ENCODE measurements at places on chromosomes 2 and 18.

- DNase-seq, result no peak
Observed at GRCh38 chr2:48753228-48753627, 2.3 kb downstream of the LHCGR start.

GRCh38 chr2:109226622-109227021, 97.6 kb downstream of the SH3RF3 start:
- DNase-seq, result no peak

DNA sequence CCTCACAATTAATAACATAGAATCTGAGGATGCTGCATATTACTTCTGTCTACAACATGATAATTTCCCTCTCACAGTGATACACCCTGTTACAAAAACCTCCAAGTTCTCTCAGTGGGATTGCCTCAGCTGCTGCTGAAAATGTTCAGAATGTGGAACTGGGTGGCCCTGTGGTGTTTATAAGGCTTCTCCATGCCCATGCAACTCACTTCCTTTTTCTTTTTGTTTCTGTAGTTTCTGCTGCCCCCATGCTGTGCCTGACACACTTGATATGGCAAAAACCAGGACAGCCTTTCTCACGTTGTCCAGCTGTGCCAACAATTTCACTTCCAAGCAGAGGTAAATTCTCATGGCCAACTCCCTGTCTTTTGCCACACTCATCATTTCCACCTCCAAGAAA, 206.2 kb downstream of the RPIA start:
- DNase-seq, result peak; percentile 61

GRCh38 chr18:2657788-2658458, 2.4 kb downstream of the SMCHD1 start:
- DNase-seq, result peak; percentile 51

- DNase-seq, result no peak
Observed at GRCh38 chr2:38892819-38893218, 3.1 kb downstream of the ARHGEF33 start.

- no peak for DNase-seq
Observed at GRCh38 chr2:161164161-161164560, 3.9 kb downstream of the TANK start.

GRCh38 chr2:10810202-10811161, 2.1 kb downstream of the PDIA6 start:
- no peak for DNase-seq

GRCh38 chr18:76557026-76557575, 62.1 kb upstream of the ZNF516 start:
- no peak for DNase-seq

GRCh38 chr18:76668546-76668945, 153.8 kb upstream of the ZNF236 start:
- no peak for DNase-seq

DNA sequence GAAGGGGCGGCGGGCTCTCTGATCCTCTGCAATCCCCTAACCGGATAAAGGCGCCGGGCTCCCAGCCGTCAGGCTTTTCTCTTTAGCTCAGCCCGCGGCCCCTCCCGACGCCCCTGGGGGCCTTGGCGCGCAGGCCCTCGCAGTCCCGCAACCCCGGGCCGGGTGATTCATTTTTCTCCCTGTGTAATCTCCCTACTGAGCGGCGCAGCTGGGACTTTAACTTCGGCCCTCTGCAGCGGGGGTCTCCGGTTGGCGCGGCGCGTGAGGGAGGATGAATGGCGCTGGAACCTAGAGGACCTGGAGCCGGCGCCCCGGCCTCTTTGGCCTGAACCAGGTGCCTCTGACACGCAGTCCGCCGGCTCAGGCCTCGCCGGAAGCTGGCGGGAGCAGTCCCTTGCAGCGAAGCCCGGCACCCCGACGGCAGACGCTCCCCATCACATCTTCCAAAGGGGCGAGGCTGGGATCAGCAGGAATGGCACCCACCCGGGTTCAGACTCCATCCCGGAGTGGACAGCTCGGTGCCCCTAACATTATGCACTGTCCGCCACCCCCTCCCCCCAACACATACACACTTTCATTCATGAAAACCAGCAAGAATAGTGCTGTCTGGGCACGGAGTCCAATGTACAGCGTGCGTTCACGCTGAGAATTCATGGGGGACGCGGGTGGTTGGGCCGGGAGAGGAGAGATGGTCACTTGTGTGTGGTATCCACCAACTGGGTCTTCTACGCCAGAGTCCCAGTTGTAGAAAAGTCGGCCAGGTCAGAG, 1.2 kb downstream of the CNGA3 start:
- DNase-seq, result no peak

DNA sequence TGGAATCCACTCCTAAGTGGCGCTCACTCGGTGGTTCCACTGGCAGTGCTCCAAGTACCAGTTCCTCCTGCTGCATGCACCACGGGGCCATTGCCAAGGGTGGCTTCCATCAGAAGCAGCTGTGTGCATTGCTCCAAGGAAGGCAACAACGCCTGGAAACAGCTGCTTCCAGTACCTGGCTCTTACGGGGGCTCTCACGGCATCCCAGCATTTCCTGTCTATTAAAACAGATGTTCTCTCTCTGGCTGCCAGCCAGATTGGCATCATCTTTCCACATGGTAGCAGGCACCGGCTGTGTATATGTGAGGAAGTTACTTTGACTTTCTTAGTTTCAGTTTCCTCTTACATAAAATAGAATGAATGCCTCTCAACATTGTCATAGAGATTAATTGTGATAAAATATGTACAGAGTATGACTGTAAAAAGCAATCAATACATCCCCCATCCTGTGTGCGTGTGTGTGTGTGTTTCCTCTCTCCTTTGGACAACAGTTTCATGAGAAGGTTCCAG, 84.9 kb downstream of the CMPK2 start:
- DNase-seq, result peak; percentile 84

DNA sequence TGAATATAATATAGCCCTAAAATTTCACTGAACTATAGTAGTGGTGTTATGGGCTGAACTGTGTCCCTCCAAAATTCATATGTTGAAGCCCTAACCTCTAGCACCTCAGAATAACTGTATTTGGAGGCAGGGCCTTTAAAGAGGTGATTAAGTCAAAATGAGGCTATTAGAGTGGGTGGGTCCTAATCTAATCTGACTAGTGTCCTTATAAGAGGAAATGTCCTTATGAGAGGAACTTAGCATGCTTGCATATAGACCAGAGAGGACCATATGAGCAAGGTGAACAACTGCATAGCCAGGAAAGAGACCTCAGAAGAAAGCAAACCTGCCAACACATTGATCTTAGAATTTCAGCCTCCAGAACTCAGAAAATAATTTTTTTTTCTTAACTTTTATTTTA, 238.4 kb downstream of the ZEB2 start:
- DNase-seq, result no peak

DNA sequence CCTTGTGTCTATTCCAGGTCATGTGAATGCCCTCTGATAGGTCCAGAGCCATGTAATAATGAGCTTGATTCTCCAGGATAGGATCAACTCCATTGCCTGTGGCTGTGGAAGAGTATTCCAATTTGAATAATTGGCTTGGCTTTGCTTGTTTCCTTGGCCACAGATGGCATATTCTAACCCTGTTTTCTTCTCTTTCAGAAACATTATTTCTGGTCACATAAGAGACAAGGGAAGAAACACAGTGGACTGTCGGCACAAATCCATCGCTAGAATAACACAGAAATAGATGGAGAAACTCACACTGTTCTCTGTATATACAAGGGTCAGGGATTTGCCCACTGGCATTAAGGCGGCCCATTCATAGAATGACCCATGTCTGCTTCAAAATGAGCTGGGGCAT, 278.4 kb upstream of the CCDC68 start:
- no peak for DNase-seq

- DNase-seq, result no peak
Observed at GRCh38 chr2:8509621-8510020, 172.2 kb upstream of the ID2 start.

- DNase-seq, result no peak
Observed at GRCh38 chr2:68710756-68711155, 23.9 kb upstream of the ARHGAP25 start.

DNA sequence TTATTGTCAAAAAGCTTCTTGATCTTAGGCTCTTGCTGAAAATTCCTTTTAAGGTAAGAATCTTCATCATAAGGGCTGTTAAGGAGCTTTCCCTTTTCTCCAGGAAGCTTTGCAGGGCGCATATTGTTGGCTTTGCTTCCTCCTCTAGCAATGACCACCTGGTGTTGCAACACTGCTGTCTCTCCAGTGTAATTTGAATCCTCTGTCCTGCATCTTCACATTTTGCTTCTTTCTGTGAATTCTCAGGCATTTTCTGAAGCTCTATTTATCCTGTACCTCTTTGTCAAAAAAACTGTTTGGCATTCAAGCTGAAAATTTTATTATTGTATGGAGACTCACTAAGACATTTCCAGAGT, 533.1 kb upstream of the CHAC2 start:
- peak; percentile 8 for DNase-seq

DNA sequence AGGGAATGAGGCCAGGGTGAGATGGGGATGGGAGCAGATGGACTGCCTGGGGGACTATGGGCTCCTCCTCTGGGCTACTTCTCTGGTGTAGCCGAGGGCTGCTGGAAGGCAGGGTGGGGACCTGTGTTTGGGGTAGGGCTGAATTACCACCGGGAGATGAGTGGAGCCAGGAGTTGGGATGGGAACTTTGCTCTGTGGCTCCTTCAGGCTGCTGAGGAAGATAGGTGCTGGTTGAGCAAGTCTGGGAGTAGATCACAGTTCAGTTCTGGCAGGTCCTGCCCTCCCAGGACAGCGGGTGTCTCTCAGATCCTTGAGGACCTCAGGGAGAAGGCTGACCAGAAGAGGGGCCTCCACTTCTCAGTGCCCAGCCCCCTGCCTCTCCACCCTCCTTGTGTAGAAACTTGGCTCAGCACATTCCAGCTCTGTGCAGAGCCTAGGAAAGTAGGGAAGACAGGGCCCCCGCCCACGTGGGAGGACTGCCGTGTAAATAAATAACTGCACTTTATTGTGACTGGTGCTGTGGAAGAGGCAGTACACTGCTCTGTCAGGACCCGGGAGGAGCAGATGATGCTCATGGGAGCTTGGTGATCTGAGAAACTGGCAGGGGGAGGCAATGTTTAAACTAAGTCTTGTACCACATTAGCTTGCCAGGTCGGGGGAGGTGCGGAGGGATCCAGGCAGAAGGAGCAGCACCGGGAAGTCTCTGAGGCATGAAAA, 15.3 kb downstream of the TET3 start:
- no peak for DNase-seq

DNA sequence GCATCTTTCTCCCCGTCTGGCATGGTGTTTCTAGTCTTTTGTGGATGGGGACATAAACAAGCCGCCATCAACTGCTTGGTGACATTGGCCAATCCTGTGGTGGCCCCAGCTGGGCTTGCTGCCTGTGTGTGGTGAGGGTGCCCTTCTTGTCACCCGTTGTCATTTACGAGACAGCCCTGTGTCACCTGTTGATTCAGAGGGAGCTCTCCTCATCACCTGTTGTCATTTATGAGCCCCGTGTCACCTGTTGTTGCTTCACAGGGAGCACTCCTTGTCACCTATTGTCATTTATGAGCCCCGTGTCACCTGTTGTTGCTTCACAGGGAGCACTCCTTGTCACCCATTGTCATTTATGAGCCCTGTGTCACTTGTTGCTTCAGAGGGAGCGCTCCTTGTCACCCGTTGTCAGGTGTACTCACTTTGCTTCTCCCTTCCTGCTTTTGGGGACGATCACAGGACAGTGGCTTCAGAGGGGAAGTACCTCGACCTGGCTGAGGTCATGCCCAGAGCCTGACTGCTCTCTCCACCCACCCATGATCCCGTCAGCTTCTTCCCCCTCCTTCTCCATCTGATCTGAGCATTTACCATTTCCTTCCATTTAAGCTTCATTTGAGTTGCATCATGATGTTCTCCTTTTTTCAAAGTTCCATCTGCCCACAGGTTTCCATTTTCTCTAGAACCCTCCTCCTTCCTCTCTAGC, 29.1 kb downstream of the HPCAL1 start:
- DNase-seq, result peak; percentile 93

DNA sequence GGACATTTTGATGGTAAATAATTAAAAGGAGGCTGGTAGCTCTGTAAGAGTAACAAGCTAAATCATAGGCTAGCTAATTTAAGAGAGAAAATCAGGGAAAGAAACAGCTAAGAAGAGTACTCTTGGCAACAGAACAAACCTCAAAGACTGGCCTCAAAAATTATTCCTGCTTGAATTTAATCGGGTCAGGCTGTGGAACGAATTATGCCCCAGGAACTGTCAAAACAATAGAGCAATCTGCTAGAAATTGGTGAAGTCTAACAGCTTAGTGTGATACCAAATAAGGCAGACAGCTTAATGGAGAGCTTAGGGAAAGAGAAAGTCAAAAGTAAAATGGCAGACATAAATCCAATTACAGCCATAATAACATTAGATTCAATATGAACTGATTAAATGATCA, 215.7 kb downstream of the MREG start:
- DNase-seq, result no peak

DNA sequence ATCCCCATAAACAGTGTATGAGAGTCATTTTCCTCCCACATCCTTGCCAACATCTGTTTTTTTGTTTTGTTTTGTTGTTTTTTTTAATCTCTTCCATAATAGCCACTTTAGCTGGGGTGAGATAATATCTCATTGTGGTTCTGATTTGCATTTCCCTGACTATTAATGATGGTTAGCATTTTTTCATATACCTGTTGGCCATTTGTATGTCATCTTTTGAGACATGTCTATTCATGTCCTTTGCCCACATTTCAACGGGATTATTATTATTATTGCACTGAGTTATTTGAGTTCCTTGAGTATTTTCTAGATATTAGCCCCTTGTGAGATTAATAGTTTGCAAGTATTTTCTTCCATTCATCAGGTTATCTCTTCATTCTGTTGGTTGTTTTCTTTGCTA, 223.3 kb downstream of the LPIN1 start:
- DNase-seq, result no peak

- no peak for DNase-seq
Observed at GRCh38 chr2:67463810-67464209, 66.7 kb downstream of the ETAA1 start.

GRCh38 chr18:51028201-51028805, 1.7 kb upstream of the SMAD4 start:
- DNase-seq, result peak; percentile 47

- DNase-seq, result no peak
Observed at GRCh38 chr18:11807233-11807632, 44.0 kb upstream of the CHMP1B start.

GRCh38 chr2:100411841-100412292, 5.6 kb downstream of the CHST10 start:
- DNase-seq, result no peak

GRCh38 chr2:120617055-120617454, 118.6 kb upstream of the GLI2 start:
- DNase-seq, result no peak

GRCh38 chr2:34549710-34550345, 950.7 kb upstream of the FAM98A start:
- no peak for DNase-seq

DNA sequence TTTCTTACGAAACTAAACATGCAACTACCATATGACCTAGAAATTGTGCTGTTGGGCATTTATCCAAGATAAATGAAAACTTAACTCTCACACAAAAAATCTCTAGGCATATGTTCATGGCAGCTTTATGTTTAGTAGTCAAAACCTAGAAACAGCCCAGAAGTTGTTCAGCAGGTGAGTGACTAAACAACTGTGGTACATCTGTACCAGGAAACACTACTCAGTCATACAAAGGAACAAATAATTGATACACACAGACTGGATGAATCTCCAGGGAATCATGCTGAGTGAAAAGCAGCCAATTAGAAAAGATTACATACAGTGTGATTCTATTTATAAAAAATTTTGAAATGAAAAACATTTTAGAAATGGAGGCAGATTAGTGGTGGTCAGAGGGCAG, 29.3 kb downstream of the DYNC2LI1 start:
- DNase-seq, result no peak

All from HL-60 (cell line).